ENCODE measurements at places on chromosomes 5 and 9.

GRCh38 chr9:70615464-70616138, 201.1 kb upstream of the KLF9 start:
- DNase-seq, result no peak

- no peak for DNase-seq
These were observed 32.4 kb upstream of the PIP5K1B start for GRCh38 chr9:68672625-68673024.

DNA sequence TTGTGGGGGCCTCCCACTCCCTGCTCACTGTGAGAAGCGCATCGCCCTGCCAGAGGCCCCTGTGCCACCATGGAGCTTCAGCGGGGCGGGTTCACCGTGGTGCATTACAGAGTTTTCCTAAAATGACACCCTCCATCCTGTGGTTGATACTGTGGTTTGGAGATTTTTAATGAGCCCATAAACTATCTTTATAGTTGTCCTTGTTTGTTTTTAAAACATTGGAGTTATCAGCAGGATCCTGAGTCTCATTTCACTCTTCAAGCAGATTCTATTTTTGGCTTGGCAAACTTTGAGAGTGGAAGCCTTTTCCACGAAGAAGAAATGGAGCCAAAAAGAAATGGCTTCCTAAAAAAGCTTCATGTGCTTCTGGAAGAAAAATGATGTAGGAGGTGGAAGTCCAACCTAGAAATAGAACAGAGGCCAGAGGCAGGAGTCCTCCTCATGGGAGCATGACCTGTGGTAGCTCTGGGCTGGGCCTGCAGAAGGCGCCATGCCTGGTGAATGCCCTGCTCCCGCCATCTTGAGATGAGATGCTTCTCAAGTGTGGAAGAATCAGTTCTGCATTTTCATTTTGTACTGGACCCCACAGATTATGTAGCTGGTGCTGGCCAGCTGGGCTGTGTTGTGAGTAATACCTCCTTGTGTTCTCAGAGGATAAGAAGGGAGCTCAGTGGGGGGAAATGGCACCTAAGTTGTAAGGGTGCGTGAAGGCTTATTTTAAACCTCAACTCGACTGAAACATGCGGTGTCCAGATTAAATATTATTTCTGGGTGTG, 79.0 kb upstream of the RAI14 start:
- no peak for DNase-seq

DNA sequence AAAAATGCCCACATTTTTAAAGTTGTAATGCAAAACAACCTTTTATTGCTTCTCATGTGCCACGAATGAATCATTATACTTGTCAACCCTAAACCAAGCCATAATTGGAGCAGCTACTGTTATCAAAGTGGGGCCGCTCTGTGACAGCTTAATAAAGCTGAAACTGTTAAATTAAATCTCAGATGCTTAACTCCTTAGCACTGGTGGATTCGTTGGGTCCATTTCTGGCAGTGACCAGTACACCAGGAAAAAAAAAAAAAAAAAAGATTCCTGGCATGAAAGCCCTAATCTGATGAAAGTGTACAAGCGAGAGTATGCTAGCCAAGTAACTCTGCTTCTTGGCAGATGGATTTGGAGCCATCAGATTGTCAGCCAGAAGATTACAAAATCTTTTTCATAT, 164.8 kb downstream of the ZSWIM6 start:
- DNase-seq, result no peak

- DNase-seq, result no peak
These were observed 652.9 kb downstream of the SEMA5A start for GRCh38 chr5:8892926-8893325.

GRCh38 chr5:131423056-131423455, 159.2 kb downstream of the CDC42SE2 start:
- no peak for DNase-seq

GRCh38 chr5:157596487-157596886, 20.9 kb upstream of the ADAM19 start:
- DNase-seq, result no peak

GRCh38 chr5:83831834-83832233, 111.2 kb upstream of the HAPLN1 start:
- no peak for DNase-seq

DNA sequence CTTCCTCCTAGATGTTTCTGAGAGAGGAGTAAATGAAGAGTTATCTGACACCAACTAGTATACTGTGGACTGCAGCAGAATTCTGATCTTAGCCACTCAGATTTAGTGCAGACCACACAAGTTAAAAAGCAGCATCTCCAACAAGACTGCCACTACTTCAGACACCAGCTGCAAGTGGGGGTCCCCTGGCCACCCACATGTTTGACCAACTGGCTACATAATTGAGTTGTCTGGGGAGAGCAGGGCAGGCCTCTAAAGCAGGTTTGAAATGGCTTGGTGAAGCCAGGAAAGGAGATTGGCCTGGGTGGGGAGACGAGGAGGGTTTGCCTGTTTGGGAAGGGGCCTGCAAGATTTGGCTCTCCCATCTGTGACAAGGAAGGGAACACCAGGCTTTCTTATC, 40.5 kb upstream of the FAM81B start:
- DNase-seq, result no peak

GRCh38 chr9:5549658-5550650, 39.6 kb downstream of the PDCD1LG2 start:
- DNase-seq, result no peak
